ENCODE measurements at places on chromosomes 5 and 9.

- no peak for DNase-seq
Measured at GRCh38 chr9:126880947-126881332, 20.5 kb downstream of the ZBTB34 start.

DNA sequence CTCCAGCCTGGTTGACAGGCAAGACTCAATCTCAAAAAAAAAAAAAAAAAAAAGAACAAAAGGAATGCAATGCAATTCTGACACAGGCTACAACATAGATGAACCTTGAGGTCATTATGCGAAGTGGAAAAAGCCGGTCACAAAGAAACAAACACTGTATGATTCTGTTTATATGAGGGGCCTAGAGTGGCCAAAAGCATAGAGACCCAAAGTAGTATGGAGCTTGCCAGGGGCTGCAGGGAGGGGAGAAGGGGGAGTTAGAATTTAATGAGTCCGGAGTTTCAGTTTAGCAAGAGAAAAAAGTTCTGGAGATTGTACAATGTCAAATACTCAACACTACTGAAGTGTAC, 33.2 kb upstream of the ASS1 start:
- DNase-seq: no peak

- DNase-seq: peak; percentile 59
Measured at GRCh38 chr5:134227259-134227658, 1.4 kb upstream of the PPP2CA start.

DNA sequence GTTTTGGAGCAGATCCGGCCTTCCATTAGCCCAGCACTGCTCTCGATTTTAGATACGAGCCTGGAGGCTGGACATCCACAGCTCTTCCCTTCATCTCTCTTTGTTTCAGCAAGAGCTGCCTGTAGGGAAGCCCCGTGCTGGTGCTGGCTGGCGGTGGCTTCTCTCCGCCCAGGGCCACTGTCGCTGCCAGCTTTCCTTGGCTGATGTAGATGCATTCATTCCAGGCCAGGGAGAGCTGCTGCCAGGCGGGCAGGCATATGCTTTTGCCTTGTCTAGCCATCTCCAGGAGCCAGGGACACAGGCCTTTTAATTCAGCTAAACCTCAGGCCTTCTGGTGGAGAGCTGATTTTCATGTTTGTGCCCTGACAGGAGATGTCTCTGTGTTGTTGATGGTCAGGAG, 409.3 kb upstream of the CLINT1 start:
- DNase-seq: no peak

DNA sequence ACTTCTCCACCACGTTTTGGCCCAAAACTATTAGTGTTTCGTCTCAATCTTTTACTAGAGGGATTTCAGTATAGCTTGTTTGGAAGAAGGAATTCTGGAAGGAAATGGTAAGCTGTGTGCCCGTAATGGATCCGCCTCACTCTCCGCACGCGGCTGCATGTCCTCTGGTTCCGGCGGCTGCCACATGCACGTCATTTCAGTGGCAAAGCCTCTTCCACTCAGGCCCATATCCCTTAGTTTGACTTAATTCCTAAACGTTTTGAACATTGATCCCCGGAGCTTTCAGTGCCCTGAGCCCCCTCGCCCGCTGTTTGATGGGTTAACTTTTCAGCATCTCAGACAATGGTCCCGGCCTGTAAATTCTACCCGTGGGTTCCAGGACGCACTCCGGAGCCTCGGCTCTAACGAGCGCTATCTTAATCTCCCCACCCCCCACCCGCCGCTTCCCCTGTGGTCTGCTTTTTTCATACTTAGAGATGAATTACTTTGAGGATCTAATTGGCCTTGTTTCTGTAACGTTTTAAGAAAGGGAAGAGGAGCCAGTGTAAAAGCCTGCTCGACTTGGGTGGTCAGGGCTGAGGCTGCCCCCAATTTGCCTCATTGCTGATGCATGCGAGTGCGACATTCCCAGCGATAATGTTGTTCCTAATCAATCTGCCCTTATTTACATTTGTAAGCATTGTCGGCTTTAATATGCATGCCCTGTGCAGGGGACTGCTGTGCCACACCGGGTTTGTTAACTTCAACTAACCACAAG, 4.6 kb downstream of the PTCH1 start:
- no peak for DNase-seq

- peak; percentile 71 for DNase-seq
Measured at GRCh38 chr5:137752905-137753690, 1.1 kb downstream of the HNRNPA0 start.

DNA sequence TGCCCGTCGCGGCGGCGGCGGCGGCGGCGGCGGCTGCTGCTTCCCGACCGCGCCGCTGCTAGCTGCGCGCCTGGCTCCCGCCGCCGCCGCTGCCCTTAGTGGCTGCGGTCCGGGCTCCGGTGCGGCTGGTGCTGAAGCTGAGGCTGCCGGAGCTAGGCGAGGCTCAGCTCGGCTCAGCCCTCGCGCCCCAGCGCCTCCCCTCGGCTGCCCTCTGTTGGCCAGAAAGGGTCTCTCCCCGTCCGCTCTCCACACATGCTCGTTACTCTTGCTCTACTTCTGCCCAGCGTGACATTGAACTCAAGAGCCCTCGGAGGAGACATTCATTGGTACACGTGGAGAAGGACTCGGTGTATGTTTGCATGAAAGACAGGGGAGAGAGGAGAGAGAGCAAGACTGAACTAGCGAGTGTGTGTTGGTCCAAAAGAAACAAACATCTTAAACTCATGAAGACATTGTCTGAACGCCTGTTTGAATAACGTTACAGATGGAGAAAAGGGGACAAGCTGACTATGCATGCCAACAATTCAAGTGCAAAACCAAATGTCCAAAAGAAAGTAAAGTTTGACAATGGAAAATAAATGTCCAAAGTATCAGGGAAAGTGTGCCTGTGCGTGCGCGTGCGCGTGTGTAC, at the start of gene HCN1:
Gene HCN1 (minus strand): TSS at position 175 of the 631 bp plus-strand sequence.
- no peak for DNase-seq

DNA sequence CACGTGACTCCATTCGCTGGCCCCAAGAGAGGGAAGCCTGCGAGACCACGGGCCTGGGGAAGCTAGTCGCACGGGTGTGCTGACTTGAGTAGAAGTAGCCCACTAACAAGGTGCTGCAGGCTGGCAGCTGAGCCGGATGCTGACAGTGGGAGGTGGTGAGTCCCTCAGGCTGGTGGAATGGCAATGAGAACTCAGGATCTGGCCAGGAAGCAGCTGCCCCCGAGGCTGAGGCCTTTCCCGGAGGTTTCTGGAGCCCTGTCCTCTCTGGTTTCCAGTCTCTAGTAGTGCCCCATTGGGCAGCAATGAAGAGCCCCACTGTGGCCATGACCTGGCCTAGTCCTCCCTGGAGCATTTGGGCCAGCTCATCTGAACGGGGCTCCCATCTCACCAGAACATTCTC, 366.7 kb upstream of the IRX4 start:
- DNase-seq: no peak

- DNase-seq: no peak
Measured at GRCh38 chr9:29691758-29692407, 2118.6 kb upstream of the C9orf72 start.

- DNase-seq: no peak
Measured at GRCh38 chr9:120668399-120668798, 45.9 kb downstream of the MEGF9 start.

DNA sequence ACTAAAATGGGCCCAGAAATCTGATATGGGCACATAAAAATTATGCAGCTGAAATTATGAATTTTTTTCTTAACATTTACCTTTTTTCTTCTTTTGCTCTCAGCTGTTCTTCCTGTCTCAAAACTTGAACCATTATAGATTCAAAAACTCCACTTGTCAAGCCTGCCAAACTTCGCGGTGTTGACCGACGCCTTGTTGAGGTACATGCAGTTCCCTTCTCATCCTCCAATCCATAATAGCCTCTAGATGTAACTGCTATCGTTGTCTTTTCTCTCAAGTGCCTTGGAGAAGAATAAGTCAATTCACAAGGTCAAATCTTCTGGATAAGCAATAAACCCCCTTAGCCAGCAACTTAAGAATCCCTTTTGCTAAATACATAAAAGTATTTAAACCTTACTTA, 27.2 kb downstream of the RANBP6 start:
- no peak for DNase-seq

DNA sequence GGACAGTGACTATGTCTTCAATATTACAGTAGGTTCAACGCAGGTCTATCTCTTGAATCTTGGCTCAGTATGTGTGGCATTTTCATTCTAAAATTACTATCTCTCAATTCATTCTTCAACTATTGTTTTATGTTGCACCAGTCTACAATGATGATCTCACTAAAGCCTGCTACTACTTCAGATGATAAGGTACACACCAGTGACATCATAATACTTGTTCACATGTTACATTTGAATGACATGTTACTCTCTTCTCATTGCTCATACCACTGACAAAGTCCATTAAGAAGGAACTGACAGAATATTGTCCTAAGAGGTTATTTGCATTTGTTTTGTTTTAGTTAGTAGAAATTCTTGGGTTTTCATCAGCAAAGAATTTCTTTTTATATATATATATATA, 165.2 kb upstream of the ST8SIA4 start:
- no peak for DNase-seq

- no peak for DNase-seq
Measured at GRCh38 chr5:21774801-21775200, 1078.3 kb downstream of the CDH12 start.

GRCh38 chr9:137771580-137771979, 106.0 kb upstream of the CACNA1B start:
- DNase-seq: no peak

DNA sequence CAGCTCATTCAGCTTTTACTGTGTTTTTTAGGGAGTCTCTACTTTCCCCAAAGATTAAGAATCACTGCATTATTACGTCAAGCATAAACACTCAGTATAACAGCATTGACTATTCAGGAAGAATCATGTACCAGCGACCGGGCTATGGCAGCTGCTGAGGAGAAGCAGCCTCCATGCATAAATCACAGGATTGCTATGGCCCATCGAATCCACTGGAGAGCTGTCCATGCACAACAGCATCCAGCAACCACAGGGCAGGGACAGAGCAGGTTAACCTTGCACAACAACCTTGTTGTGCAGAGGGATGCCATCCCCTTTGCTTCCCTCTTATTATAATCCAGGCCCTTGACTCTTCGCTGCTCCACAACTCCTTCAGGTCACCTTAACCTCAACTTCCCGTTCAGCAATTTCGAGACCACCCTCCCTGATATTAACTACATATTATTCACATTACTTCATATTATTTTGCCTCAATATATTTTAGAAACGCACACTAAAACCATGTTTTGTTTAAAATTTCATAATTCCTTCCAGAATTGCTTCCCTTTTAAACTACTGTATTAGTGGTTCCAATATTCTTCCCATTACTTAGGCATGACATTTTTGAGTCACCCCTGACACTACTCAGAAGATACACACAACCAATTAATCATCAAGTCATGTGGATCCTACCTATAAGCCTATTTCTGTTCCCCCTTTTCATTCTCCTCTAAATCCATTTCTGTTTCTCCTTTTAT, 991 bp downstream of the IARS1 start:
- no peak for DNase-seq

GRCh38 chr9:137156567-137157375, 13.1 kb downstream of the LRRC26 start:
- DNase-seq: peak; percentile 65

- DNase-seq: no peak
Measured at GRCh38 chr9:77018058-77018968, 1.1 kb upstream of the FOXB2 start.

DNA sequence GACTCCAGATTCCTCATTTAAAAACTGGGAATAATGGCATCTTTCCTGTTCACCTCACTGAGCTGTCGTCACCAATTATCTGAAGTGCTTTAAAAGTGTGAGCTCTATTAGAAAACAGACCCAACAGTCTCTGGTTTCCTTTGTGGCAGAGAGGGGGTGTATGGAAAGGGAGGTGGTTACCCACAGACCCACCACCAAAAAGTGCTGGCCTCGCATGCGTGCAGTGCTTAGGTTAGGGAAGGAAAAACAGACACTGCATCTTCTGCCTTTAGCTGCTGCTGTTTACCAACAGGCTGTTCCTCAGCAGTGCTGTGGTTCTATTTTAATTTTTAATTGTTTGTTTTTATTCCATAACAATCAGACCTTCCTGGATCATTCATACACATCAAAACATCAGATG, 249.6 kb downstream of the PIK3R1 start:
- DNase-seq: no peak
